ENCODE measurements at places on chromosomes 3 and 15.

DNA sequence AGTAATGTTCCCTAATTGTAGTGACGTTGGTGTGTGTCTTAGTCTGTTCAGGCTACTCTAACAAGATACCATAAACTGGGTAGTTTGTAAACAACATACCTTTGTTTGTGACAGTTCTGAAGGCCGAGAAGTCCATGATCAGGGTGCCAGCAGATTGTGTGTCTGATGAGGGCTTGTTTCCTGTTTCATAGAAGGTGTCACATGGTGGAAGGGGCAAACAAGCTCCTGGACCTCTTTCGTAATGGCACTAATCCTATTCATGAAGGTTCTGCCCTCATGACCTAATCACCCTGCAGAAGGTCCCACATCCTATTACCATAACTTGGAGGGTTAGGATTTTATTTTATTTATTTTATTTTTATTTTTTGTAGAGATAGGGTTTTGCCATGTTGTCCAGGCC, 11.1 kb downstream of the ATXN7 start:
- DNase-seq: no peak

DNA sequence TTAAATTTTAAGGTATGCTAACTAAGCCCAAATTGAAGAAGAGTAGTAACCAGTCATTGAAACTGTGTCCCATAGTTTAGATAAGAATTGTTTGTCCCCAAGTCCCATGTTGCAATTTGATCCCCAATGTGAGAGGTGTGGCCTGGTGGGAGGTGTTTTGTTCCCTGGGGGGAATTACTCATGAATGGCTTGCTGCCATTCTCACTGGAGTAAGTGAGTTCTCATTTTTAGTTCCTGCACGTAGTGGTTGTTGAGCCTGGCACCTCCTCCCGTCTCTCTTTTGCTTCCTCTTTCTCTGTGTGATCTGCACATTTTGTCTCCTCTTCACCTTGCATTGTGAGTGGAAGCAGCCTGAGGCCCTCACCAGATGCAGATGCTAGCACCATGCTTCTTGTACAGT, 1271.0 kb downstream of the NSUN3 start:
- no peak for DNase-seq

GRCh38 chr3:124620600-124621063, 109.6 kb upstream of the UMPS start:
- DNase-seq: no peak

GRCh38 chr3:174089592-174089991, 692.0 kb downstream of the NLGN1 start:
- DNase-seq: no peak

DNA sequence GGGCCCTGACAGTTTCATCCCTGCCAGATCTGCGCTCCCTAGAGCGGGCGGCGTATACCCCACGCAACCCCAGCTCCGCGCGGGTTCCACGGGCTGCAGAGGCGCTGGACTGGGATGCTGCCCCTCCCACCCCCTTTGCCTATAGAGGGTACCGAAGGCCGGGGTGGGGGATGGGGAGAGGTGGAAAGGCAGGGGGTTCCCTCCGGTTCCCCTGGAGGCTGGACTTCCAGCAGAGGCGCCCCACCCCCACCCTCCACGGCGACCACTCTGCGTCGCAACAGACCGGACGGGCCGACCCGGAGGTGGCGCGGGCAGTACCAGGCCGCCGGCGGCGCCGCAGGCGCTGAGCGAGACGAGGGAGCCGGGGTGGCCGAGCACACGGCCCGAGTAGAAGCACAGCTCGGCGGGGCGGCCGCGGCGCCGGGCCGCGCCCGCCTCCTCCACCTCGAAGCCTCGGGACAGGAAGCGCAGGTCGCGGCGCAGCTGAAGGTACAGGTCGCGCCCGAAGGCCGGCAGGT, 995 bp downstream of the ADAMTS17 start:
- DNase-seq: no peak

- DNase-seq: no peak
Observed at GRCh38 chr3:64502284-64502683, 185.5 kb downstream of the ADAMTS9 start.
